Smooth muscle cell of the umbilical artery (primary cell): ENCODE measurements at places on chromosomes 3 and 15. TPM values are rescaled to one million over a fixed set of nuclear protein-coding genes. Genes with fewer than 3 reads are reported as not detected.

TP63 gene
- not detected in 2 replicates for total RNA-seq

ZBTB38 gene
- 94.7 and 153 TPM in 2 replicates for total RNA-seq

ATP8B4 gene
- total RNA-seq, result 0.42 and 12.2 TPM in 2 replicates

RARB gene
- total RNA-seq, result 50.8 and 51.6 TPM in 2 replicates

TMCO5A gene
- total RNA-seq, result not detected in 2 replicates

PDZRN3 gene
- 12.3 and 114 TPM in 2 replicates for total RNA-seq

TNFAIP8L3 gene
- 1.2 and 6.6 TPM in 2 replicates for total RNA-seq

SEMA3F gene
- 0.23 and 0.30 TPM in 2 replicates for total RNA-seq

ZBBX gene
- total RNA-seq, result under 0.01 and 0.32 TPM in 2 replicates

HYAL1 gene
- total RNA-seq, result 0.30 and 0.42 TPM in 2 replicates

KIF15 gene
- 1.5 and 5.8 TPM in 2 replicates for total RNA-seq

STRA6 gene
- total RNA-seq, result 30.3 and 47.2 TPM in 2 replicates

CAMP gene
- not detected in 2 replicates for total RNA-seq

CRELD1 gene
- total RNA-seq, result 82.0 and 124 TPM in 2 replicates

PIF1 gene
- 2.4 and 5.8 TPM in 2 replicates for total RNA-seq

RLBP1 gene
- not detected in 2 replicates for total RNA-seq

ARHGAP11A gene
- 3.9 and 21.8 TPM in 2 replicates for total RNA-seq

ADAMTSL3 gene
- under 0.01 and 0.05 TPM in 2 replicates for total RNA-seq

ALG1L2 gene
- total RNA-seq, result 0.55 TPM in 1 of 2 replicates, not detected in the other

AMIGO3 gene
- 0.30 TPM in 1 of 2 replicates, not detected in the other for total RNA-seq

MRPL46 gene
- total RNA-seq, result 7.6 and 10.4 TPM in 2 replicates

CELF6 gene
- total RNA-seq, result not detected in 2 replicates

KNL1 gene
- total RNA-seq, result 1.2 and 14.2 TPM in 2 replicates

SEMA6D gene
- 0.46 and 3.0 TPM in 2 replicates for total RNA-seq

ERICH6 gene
- not detected in 2 replicates for total RNA-seq
